NCI-H187 (cell line): ENCODE measurements at places on chromosomes 5 and 9.

- no peak for DNase-seq
These were observed 166.5 kb downstream of the C9orf152 start for GRCh38 chr9:110041452-110041851.

GRCh38 chr5:122153230-122153629 lies 23.9 kb downstream of the ZNF474 start:
- DNase-seq = no peak

DNA sequence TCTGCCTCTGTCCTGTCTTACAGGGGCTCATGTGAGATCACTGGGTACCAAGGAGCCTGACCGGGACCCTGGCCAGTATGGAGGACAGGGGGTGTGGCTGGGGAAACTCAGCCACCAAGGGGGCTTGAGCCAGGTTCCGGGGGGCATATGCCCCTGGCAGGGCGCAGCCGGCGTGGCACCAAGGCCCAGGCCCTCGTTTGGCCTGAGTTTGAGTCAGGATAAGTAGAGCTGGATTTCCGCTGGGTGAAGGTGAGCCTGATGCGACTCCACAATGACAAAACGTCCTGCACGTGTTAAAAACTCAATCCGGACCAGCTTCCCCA lies 616 bp upstream of the TSPAN17 start:
- no peak for DNase-seq

- no peak for DNase-seq
These were observed 14.4 kb upstream of the SCGB3A1 start for GRCh38 chr5:180605554-180606214.

DNA sequence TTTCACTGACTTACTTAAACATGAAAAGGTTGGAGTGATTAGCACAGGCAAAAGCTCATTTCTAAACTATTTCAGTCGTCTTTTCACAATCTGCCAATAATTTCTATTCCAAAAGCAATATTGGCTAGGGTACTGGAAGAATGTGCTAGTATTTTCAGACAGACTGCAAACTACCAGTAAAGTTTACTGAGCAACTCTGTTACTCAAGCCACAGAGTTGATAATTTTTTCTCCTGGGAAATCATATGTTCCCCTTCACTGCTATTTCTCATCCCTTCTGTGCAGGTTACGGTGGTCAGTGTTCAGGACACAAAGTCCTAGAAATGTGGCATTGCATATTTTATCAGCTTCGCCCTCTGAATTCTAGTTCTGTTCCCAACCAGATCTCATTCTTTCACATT lies 343.3 kb upstream of the TNC start:
- DNase-seq = no peak

DNA sequence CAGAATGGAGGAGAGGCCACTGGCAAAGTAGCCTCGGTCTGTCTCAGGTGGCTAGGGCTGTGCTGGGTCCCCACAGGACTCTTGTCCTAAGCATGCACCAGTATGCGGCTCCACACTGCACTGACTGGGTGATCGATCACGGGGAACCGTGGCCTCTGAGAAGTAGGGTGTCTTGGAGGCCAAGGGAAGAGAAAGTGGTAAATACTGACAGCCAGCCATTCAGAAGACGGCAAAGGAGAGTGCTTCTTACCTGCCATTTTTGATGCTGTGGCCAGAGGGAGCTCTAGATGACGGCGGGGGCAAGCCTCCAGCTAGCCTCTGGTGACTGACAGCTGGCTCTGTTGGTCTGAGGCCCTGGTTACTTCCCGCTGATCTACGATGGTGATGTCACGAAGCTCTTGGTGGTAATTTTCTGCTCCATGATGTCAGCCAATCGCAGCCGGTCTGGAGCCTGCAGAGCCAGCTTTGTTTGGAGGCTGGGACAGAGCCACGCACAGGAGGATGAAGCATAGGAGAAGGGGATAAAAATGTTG lies 40.4 kb upstream of the GADD45G start:
- DNase-seq = no peak

GRCh38 chr5:159792180-159792579 lies 124.1 kb upstream of the ADRA1B start:
- DNase-seq = no peak

GRCh38 chr5:95669985-95670384 lies 12.8 kb downstream of the SPATA9 start:
- no peak for DNase-seq

DNA sequence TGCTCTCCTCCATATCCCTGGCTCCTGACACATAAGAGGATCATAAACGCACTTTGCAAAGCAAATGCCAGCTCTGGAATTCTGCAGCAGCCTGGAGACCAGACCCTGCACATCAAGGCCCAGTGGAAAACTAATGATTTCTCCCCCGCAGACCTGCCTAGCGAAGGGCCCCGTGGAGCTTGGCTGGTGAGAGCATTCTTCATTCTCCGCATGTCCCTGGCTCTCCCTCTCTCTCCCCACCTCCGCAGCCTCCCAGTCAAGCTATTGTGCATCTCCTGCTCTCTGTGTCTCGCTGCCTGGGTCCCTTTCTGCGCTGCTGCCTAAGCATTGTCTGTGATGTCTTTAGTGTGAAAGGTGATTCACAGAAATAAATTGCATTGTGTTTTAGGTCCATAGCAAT lies 46.7 kb downstream of the GRIA1 start:
- DNase-seq = no peak

DNA sequence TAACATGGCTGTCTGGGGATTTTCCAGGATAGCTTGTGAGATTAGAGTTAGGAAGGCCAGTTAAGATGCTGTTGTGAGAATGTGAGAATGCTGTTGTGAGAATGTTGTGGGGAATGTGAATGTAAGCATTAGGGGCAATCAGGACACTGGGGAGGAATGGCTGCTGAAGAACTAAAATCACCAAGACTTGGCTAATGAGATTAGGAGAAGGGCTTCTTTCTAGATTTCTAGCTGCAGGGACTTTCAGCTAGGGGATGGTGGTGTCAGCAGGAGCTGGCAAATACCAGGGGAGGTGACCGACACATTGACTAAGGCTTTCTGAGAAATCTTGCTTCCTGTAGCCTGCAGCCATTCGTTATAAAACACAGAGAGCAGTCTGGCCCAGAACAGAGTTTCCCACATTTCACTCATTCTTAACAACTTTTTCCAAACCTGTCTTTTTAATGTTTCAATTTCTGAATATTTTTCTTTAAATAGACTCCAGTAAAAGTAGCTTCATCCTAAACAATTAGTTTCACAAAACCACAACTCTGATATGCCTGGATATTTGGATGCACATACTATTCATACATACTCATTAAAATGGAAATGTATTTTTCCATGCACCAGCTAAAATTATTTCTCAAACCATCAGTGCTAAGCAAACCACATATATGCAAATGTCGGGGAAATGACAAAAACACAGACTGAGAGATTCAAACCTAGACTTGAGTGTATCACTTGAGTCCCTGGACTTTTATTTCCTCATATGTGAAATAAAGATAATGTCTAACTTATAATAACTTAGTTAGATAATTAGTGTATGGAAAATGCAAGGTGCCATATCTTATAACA lies 89.3 kb upstream of the TNC start:
- no peak for DNase-seq
